Adrenal gland (tissue), 19 donors: ENCODE measurements at places on chromosomes 6 and 20.
A peak's percentile ranks its signal among the peaks of the same experiment; 100 is the strongest.

DNA sequence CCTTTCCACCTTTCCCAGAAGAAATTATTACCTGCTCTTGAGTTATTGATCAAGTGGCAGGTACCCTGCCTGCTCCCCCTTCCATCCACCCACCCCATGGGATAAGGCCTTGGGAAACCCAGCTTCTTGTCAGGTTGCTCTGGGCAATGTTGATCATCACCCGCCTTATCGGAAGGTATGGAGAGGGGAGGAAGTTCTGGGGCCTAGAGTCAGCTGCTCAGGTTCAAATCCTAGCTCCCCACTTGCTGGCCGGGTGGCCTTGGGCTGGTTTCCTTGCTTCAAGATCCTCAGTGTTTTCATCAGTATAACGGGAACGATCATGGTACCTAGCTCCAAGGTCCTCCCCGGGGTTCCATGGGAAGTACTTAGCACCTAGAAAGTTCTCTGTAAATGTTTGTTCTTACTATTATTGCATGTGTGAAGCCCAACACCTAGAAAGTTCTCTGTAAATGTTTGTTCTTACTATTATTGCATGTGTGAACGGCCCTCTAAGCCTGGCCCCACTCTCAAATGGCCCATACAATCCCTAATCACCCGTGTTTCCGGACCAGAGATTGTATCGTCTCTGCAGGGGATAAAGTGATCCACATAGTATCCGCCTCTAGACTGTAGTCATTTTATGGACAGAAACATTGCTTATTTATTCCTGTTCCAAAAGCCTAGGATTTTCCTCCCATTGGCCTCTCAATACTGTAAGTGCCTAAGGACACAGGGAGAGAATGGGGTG lies 1.1 kb upstream of the PREX1 start:
- DNase-seq: no peak

- DNase-seq: no peak
Measured at GRCh38 chr6:83885984-83886383, 26.5 kb downstream of the CYB5R4 start.

- DNase-seq: no peak
Measured at GRCh38 chr6:158694913-158695312, 45.1 kb downstream of the SYTL3 start.

- no peak for DNase-seq
Measured at GRCh38 chr20:47392721-47393073, 36.2 kb upstream of the ZMYND8 start.

DNA sequence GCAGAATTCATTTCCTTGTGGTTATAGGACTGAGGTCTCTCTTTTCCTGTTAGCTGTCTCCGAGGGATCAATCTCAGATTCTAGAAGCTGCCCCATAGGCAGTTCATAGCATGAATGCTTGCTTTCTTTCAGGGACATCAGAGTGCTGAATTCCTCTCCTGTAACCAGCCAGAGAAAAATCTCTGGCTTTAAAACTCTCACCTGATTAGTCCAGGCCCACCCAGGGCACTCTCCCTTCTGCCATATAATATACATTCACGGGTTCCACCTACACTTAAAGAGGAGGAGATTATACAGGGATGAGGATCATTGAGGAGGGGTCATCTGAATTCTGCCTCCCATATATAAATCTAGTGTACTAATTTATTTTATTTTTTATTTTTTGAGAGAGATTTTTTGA lies 2.1 kb upstream of the KCNS1 start:
- no peak for DNase-seq

DNA sequence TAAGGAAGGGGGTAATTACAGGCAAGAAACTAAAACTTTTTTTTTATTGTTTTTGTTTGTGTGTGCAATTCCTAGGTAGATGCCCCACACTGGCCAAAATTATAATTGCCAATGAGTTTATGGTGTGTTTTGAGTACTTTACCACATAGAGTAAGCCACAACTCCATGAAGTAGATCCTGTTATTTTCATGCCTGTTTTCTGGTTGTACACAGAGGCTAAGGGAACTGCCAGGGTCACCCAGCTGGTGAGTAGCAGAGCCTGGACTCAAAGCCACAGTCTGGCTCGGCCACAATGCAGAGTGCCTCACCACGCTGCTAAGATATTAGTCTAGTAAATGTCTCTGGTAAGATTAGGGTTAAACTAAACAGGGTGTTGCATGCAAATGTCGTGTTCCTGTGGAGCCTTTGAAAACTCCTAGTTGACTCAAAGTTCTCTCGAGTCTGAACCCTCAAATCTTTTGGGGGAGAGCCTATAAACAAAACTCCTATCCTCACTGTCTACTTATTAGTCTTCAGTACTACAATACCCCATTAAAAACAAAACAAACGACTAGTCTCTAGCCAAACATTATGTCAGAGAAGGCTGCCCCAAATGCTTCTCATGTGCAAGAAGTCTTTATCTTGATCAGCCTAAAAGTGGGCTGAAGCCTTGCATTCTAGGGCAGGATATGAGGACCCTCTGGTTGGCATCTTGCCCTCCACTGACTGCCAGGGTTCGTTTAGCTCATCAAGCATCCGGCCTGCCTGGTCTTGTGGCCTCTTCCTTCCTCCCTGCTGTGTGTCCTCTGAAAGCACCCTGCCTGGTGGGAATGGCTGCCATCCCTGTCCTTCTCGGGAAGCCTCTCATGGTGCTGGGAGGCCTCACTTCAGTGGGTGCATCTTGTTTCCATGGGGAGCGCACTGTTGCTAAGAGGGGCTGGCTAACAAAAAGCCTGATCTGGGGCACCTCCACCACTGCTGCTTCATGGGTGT lies 4.2 kb downstream of the DUSP22 start:
- DNase-seq: peak; percentile 53

DNA sequence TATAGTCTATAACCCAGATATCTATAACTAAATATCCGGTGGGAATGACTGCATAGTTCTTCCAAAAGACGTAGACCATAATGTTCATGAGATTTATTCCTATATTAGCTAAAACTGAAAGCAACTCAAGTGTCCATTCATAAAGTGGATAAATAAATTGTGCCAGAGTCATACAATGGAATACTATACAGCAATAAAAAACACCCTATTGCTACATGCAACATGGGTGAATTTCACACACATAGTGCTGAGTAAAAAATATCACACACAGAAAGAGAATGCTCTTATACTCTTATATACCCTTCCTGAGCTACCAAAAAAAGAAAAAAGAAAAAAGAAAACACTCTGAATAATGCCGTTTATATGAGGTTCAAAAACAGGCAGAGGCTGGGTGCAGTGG lies 6.9 kb downstream of the TNXB start:
- no peak for DNase-seq
